BE2C (cell line): ENCODE measurements at places on chromosomes 1 and 21.

- peak; percentile 16 for DNase-seq
Measured at GRCh38 chr1:74811436-74812179, 78.7 kb downstream of the TYW3 start.

- no peak for DNase-seq
Measured at GRCh38 chr1:198391393-198392020, 149.0 kb downstream of the ATP6V1G3 start.

- DNase-seq = no peak
Measured at GRCh38 chr1:7501723-7502603, 269.1 kb upstream of the VAMP3 start.

- no peak for DNase-seq
Measured at GRCh38 chr1:213119794-213120193, 68.8 kb downstream of the RPS6KC1 start.

DNA sequence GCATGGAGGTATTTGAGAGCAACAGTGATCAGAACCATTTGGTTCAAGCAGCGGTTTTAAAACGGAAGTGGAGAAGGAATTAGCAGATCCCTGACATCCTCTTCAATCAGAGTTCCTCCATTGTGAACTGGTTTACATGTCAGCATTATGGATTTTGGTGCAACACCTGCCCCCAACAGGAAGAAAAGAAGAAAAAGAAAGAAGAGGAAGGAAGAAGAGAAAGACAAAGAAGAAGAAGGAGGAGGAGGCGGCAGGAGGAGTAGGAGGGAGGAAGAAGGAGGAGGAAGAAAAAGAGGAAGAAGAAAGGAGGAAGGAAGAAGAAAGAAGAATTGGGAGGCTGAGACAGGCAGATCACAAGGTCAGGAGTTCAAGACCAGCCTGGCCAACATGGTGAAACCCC is 17.4 kb downstream of the NDUFS5 start:
- no peak for DNase-seq

GRCh38 chr1:17892225-17892624 is 137.1 kb downstream of the ACTL8 start:
- no peak for DNase-seq
